ENCODE measurements at places on chromosomes 5 and 9.

DNA sequence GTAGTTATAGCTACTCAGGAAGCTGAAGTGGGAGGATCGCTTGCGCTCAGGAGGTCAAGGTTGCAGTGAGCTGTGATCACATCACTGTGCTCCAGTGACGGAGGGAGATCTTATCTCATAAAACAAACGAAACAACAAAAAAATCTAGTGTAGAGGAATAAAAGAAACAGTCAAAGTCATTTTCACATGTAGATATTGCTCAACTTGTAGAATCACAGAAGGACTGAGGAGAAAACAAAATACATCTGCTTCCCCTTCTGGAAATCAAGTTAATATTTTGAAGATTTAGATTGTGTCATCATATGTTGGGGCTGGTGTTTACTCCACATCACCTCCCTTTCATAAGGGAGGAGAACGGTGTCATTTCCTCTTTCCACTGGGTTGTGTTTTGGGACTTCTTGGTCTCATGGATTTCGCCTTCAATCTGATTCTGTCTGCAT lies 8.2 kb upstream of the SLC46A2 start:
- DNase-seq: no peak

GRCh38 chr9:3525836-3526164 lies at the start of gene RFX3:
RFX3 (minus strand) TSS chr9:3526001; CDS start chr9:3395588, 130,413 bp downstream.
- peak; percentile 91 for DNase-seq

- DNase-seq: no peak
Measured at GRCh38 chr5:160458806-160459800, 37.4 kb downstream of the PTTG1 start.

GRCh38 chr5:54516051-54516655 lies 1.4 kb upstream of the SNX18 start:
- no peak for DNase-seq

- DNase-seq: no peak
Measured at GRCh38 chr5:72167804-72168203, 60.5 kb downstream of the MAP1B start.

DNA sequence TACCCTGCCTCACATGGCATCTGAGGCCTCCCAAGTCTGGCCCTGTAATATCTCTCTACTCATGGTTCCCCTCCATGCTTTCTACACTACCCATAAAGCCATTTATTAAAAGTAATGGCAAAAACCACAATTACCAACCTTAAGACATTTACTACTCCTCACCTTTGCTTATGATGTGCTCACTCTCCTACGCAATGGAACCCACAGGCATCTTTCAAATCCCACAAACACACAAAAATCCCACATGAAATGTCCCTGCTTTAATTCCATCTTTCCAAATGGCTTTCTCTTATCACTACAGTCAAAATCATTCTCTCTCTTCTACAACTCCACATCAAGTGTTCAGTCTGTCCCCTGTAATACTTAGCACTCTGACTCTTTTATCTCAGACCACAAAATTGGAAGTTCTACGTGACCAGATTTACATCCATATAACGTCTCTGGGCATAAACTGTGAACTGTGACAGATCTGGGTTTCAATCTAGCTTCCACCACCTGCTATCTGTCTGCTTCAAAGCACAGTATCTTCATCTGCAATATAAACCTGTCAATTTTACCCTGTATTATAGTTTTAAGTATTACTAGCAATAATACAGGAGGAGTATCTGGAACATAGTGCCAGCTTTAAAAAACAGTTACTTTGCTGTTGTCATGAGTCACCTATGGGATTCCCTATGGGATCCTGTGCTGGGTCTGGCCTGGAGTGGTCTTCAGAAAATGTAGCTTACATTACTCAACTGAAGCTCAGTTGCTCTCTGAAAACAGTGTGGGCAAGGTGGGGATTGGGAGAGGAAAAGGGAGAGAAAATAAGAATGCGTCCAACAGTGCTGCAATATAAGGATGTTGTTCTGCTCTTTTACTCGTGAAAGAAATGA lies 137.1 kb upstream of the TRIM32 start:
- no peak for DNase-seq
